Cerebellar nuclear complex (tissue), 1 donor: ENCODE measurements at places on chromosomes 4 and X.

DNA sequence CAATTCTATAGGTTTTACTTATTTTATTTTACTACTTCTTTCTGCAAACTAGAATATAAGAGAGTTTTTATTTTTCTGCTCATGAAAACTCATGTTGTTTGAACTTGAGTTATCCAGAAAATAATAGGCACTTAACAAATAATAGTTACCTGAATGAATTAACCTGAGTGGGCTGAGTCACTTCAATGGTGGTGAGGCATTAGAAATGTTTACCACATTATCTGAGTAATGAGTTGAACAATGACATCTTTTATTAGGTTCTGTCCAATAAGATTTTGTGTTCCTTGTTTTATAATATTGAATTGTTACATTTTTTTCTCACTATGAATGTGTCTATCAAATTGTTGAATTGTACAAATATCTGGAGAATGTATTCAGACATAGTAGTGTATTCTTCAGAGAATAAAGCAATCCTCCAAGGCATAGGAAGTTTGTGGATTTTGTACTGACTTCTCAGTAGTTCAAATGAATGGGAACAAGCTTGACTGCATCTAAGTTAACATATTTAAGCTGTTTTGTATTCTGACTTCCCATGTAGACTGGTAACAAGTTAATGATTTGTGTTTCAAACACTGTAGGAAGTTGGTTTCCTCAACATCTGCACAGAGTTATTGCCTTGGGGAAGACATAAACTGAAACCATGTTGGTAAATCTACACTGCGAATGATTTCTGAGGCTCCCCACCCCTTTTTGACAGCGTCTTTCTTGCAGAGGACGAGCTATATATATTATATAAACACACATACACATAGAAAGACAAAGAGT is 1808.9 kb upstream of the TENM3 start:
- no peak for DNase-seq

GRCh38 chrX:35890699-35891098 is 28.8 kb upstream of the CFAP47 start:
- DNase-seq, result no peak

GRCh38 chr4:184255871-184256642 is 38.4 kb upstream of the ENPP6 start:
- no peak for DNase-seq

DNA sequence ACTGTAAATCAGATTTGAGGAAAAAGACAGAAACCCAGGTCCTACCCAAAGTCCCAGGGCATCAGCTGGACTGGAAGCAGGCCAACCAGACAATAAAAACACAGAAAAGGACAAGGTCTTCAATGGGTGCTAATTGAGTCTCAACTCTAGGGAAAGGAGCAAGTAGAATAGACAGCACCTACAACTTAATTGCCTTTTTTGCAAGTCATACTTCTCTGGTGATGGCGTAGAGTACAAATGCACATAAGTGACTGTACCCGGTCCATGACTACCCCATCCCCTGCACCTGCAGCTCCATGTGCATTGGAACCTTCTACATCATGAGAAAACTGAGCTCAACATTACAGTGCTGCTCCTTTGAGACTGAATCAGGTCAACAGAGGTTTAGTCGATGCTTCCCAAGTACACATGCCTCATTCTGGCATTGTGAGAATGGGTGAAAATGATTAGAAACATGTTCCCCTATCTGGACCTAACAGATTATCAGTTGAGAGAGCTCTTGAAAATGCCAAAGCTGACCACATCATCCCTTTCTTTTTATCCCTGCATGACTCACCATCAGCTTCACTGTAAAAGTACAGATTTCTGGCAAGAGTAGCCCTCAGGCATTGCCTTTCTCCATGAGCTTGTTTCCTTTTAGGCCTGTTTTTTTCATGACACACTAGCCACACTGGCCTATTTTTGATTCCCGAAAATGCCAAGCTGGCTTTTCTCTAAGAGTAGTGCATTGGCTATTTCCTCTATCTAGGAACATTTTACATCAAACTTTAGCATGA is 298.3 kb downstream of the HS3ST1 start:
- peak; percentile 32 for DNase-seq

- no peak for DNase-seq
Observed at GRCh38 chrX:51144828-51145442, 187.7 kb upstream of the NUDT10 start.

DNA sequence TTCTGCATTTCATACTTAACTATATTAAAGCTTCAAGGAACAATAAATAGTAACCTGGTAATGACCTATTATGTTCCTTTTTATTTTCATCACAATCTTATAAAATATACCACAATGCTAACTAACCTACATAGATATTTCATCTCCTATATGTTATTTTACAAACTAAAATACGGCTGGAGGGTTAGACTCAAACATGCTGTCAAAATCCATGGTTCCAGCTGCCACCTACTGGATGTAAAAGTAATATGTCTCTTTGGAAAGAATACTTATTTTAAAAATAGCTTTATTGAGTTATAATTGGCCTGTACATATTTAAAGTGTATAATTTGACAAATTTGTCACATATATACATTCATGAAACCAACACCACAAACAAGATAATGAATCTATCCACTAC is 15.0 kb downstream of the RGN start:
- no peak for DNase-seq

DNA sequence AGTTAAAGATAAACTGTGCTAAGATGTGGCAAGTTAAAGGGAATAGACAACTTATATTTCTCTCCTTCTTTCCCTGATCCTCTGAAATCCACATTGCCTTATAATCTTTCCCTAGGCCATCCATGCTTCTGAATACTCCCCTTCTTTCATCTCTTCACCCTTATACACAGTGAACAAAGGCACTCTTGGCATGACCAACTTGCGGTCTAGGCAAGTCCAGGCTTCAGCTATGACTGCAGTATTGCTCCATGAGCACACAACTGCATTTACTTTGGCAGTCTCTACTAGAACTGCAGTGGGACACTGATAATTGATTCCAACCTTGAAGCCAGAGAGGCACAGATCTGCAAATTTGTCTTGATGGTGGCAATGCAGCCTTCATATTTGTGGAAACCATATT is 24.2 kb upstream of the UBA6 start:
- no peak for DNase-seq

DNA sequence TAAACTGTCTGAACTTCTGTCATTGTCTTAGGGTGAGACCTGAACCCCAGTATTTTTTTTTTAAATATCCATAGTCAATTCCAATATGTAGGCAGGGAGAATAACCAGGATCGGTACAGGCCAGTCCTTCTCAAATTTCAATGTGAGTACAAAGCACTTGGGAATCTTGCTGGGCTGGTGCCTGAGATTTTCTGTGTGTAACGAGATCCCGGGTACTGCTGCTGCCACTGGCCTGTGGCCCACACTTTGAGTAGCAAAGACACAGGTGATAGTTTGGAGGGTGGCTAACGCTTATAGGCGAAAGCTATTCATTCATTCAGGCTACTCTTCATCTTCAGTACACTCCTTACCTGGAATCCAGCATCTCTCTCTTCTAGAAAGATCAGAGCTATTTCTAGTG is 923.6 kb upstream of the TENM3 start:
- DNase-seq, result no peak

- no peak for DNase-seq
Observed at GRCh38 chr4:147310312-147310711, 170.6 kb upstream of the EDNRA start.

DNA sequence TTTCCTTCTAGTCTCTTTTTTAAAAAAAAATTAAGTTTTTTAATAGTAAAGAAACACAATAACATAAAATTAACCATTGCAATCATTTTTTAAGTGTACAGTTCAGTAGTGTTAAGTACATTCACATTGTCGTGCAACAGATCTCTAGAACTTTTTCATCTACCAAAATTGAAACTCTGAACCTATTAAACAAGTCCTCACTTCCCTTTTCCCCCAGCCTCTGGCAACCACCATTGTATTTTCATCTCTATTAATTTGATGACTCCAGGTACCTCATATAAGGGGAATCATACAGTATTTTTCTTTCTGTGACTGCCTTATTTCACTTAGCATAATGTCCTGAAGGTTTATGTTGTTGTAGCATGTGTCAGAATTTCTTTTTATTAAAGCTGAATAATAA is 31.8 kb downstream of the MSL3 start:
- no peak for DNase-seq

- DNase-seq, result no peak
Observed at GRCh38 chr4:80144676-80145470, 52.4 kb upstream of the PRDM8 start.

GRCh38 chr4:73723928-73724327 is 16.4 kb upstream of the CXCL8 start:
- no peak for DNase-seq

DNA sequence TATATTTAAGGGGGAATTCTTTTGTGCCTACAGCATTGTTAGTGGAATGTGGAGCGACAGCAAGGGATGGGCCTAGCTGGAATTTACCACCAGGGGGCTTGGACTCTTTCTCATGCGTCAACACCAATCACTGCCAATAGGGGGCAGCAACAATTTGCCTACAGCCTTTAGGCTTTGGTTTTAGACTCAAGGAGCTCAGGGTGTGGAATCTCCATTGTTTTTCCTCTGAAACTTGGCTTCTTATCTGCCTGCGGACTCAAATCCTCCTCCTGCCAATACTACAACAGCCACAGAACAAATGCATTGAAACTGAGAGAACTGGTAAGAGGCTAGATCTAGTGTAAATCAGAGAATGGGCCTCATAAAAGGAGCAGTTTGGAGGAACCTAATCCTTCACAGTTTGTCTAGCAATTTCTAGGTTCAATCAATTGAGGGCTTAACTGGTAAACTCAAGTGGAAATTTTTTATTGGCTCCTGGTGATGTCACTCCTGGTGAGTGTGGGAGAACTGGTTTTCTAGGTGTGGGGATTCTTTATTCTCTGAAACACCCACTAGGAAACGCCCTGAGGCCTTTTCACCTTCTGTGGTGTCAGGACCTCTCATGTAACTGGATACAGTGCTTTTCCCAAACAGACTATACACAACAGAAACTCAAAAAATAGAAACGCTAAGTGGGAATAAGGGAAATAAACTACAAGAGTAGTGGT is 27.9 kb upstream of the TMSB4X start:
- DNase-seq, result peak; percentile 0

- DNase-seq, result no peak
Observed at GRCh38 chr4:123397144-123398065, 810 bp downstream of the SPRY1 start.

GRCh38 chrX:11787564-11787963 is 29.5 kb downstream of the MSL3 start:
- no peak for DNase-seq

GRCh38 chr4:41551536-41551935 is 13.6 kb downstream of the LIMCH1 start:
- no peak for DNase-seq

DNA sequence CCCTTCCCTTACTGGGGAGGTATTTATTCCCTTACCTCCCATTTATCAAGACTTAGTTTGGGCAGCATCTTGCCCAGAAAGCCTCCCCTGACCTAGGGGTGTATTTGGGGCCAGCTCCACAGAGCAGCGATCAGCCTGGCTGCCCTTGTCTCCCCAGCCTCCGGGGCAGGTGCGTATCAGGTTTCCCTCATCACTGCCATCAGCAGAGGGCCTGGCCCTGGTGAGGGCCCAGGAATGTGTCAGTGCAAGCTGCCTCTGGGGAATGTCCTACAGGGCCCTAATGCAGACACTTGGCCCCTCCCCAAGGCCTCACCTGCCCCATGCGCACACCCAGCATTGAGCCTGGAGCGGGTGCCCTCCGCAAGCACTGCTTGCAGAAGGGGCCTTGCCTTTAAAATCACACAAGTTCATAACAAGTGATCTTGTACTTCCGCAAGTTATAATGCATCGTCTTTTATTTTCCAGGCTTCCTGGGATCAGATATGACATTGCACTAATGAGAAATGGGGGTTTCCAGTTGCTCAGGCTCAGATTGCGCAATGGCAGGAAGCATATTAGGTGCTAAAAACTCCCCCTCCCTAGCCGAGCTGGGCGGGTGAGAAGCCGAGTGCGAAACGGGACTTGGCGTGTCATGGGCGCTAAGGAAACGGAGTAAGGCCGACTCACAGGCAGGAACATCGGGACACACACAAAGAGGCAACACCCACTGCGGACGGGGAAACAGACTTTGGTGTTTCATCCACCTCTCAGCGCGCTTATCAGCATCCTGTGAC is 25.4 kb upstream of the AFAP1 start:
- DNase-seq, result no peak

DNA sequence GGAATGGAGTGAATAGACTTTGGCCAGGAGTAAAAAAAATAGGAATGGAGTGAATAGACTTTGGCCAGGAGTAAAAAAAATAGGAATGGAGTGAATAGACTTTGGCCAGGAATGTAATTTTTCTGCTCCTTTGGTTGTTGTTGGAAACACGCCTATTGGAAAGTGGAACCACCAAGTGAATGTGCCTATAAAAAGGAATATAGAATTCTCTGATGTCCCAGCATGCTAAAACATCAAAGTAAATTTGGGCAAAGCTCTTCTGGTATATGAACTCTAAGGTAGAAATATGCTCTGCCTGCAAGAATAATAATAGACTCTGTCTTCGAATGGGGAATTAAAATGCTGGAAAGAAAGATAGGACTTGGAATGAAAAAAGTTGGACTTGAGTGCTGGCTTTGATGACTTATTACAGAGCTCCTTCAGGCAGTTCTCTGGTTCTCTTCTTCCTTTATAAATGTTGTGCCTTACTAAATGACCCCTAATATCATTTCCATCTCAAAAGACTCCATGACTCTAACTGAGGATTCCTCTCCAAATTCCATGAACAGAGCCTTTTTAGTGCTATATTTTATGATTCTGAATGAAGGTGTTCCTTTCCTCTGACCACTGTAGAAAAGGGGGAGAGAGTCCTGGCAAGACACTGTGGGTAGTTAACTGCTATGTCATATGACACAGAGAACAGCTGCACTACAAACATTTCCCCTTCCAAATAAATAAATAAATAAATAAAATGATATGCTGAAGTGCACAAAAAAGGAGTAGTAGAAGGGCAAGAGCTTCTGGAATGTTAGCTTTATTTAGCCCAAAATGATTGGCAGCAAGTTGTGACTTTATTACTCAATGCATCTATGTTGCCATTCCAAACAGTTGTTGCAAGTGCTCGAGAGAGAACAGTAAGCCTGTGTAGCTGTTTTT is 13.5 kb upstream of the GBA3 start:
- no peak for DNase-seq

GRCh38 chrX:123399709-123400108 is 215.6 kb downstream of the GRIA3 start:
- no peak for DNase-seq

- no peak for DNase-seq
Observed at GRCh38 chr4:116668190-116668589, 417.2 kb downstream of the TRAM1L1 start.

DNA sequence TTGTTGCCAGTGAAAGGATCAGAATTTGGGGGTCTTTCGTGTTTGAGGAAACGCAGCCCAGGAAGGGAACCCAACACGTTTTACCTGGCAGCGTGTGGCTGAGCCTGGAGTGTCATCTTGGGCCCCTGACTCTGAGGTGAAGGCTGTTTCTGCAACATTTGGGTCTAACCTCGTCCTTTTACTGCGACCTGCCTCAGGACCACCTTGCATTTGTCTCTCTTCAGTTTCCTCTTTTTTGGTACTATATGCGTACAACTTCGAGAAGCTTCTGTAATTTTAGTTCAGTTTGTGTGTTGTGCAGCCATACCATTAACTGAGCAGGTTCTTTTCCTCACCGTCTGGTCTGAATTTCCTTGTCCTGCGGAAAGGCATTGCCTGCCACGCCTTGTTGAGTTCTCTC is 61.5 kb downstream of the TMEM131L start:
- no peak for DNase-seq
